ENCODE measurements at places on chromosomes 2 and 18. TPM values are rescaled to one million over a fixed set of nuclear protein-coding genes. Genes with fewer than 3 reads are reported as not detected.

NGEF gene
- total RNA-seq = 2.4 TPM

GRCh38 chr2:191938779-191939178 is 91.9 kb upstream of the CAVIN2 start:
- no peak for DNase-seq
- H3K4me1 ChIP-seq = no peaks in the 10 kb centered on the region
- H3K4me3 ChIP-seq = no peak overlapping the region
- H3K36me3 ChIP-seq = no peaks in the 10 kb centered on the region

OTOF gene
- total RNA-seq = not detected

ZNF512 gene
- total RNA-seq = 64.9 TPM

SCN3A gene
- 0.71 TPM for total RNA-seq

HOXD3 gene
- 1.1 TPM for total RNA-seq

- peaks cover 12% of the 10 kb centered on the region for H3K4me1 ChIP-seq
- DNase-seq = peak; percentile 60
- H3K36me3 ChIP-seq = no peaks in the 10 kb centered on the region
- no peak overlapping the region for H3K4me3 ChIP-seq
- no peak overlapping the region for H3K27ac ChIP-seq
These were observed 80.9 kb downstream of the PPP1R1C start for GRCh38 chr2:182066400-182067087.

Measured in lung (tissue), 17 donors.